ENCODE measurements at places on chromosomes 5 and 9. TPM values are rescaled to one million over a fixed set of nuclear protein-coding genes. Genes with fewer than 3 reads are reported as not detected.

DNA sequence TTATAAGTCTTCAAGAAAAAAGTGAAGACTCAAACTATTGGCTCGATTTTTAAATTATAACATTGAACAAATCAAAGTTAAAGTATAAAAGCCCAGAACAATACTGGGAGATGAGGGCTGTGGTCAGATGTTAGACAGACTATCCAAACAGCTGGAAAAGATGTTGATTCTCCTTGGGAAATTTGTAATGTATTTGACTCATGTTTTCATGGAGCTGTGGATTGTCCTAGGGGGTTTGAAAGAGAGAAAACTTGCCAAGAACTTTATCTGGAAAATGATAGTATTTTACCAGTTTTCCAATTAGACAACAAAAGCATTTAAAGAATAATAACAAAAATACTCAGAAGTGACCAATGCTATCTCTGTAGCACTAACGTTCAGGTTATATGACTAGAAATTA, 339.2 kb downstream of the ARL15 start:
- DNase-seq, result peak; percentile 71

- DNase-seq, result no peak
Measured at GRCh38 chr5:73114044-73114688, 6.2 kb upstream of the TMEM171 start.

The IRGM gene
- not detected for polyA plus RNA-seq

The PDZD2 gene
- 6.1 TPM for polyA plus RNA-seq

GRCh38 chr9:123637945-123638634, 282.1 kb downstream of the CRB2 start:
- DNase-seq, result no peak

DNA sequence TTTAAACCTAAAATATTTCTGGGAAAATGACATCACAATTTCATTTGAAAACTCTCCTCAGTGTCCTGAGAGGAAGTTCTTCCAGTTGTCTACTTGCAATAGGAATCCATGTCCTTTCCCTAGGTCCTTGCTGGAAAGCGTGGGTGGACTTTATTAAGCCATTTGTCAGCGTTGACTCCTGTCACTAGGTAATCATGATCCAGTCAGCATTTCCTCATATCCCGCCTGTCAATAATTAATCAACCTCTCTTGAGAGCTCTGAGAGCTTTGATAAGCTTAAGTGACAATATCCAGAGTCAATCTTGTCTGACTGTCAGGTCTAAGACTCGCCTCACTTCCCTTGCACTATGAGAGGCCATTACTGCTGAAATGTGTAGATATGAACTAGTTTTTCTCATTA, 107.2 kb upstream of the SLIT3 start:
- no peak for DNase-seq

The PROB1 gene
- polyA plus RNA-seq, result 42.6 TPM

The TRIM32 gene
- polyA plus RNA-seq, result 11.6 TPM

The SHOC1 gene
- polyA plus RNA-seq, result 0.11 TPM

DNA sequence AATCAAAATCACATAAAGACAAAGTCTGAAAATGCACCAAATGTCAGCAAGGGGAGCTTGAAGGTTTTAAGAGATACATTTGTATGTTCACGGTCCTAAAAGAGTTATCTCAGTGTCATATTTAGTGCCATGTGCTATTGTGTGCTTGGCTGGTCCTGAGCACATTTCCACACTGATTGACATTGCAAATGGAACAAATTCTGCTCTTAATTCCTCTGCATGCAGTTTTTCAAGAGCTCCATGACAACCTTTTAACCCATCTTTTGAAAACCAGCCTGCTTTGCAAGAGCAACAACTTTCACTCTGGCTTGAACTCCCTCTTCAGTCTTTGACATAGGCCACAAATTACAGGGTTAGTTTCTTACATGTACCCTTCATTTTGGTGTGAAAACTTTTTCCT, 175.4 kb upstream of the ACTBL2 start:
- DNase-seq, result no peak

GRCh38 chr5:40714001-40714400, 34.3 kb downstream of the PTGER4 start:
- DNase-seq, result no peak

GRCh38 chr5:2135354-2135753, 252.6 kb upstream of the IRX4 start:
- no peak for DNase-seq

DNA sequence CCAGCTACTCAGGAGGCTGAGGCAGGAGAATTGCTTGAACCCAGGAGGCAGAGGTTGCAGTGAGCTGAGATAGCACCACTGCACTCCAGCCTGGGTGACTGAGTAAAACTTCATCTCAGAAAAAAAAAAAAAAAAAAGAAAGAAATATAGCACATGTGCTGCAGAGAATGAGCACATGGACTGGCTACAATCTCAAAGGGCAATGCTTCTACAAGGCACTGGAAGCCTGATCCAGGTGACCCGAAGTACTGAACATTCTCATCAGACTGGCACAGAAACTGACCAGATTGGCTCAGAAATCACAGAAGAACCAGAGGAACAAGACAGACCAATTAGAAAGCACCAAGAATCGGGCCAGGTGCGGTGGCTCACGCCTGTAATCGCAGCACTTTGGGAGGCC, 4.8 kb downstream of the DYNC2I2 start:
- no peak for DNase-seq

DNA sequence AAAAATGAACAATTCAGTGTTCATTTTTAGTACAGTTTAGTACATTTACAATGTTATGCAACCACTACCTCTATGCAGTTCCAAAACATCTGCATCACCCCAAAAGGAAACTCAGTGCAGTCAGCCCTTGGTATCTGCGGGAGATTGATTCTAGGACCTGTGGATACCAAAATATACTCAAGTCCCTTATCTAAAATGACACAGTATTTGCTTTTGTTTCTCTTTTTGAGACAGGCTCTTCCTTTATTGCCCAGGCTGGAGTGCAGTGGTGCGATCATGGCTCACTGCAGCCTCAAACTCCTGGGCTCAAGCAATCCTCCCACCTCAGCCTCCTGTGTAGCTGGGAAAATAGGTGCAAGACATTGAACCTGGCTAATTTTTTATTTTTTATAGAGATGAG, 114.0 kb downstream of the PIP5K1B start:
- DNase-seq, result no peak

- no peak for DNase-seq
Measured at GRCh38 chr9:61673664-61674381, 484.0 kb downstream of the SPATA31A7 start.

The DDX4 gene
- 0.06 TPM for polyA plus RNA-seq

GRCh38 chr9:124271660-124272059, 13.9 kb downstream of the NEK6 start:
- no peak for DNase-seq

DNA sequence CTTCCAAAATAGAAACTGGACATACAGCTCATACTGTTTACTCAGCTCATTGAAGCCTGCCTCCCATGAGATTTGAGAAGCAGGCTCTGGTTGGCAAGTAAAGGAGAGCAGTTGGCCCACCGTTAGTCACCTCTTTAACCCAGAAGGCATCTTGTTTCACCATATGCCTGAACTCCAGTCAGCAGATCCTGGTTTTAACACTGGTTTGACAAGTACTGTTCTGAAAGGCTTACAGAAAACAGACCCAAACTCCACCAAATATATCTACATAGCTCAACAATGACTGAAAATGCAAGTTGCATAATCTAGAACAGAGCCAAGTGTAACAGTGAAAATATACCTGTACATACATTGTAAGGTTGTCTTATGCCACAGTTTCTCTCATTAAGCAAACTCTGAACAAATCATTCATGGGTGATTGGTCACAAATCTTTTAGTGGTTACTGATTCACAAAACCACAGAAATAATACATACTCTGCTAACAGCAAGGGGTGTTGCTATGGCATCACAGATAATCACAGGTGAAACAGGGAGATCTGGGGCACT, 198.8 kb downstream of the BNC2 start:
- no peak for DNase-seq

- no peak for DNase-seq
Measured at GRCh38 chr9:109325089-109325488, 4.2 kb upstream of the EPB41L4B start.

GRCh38 chr9:93028448-93029006, 30.0 kb upstream of the SUSD3 start:
- DNase-seq, result no peak

GRCh38 chr9:16442622-16443021, 427.8 kb downstream of the BNC2 start:
- DNase-seq, result no peak

The PCDHB9 gene
- 2.9 TPM for polyA plus RNA-seq

GRCh38 chr9:82680179-82680935, 382.6 kb downstream of the RASEF start:
- DNase-seq, result no peak

The PDE6A gene
- polyA plus RNA-seq, result 0.06 TPM

DNA sequence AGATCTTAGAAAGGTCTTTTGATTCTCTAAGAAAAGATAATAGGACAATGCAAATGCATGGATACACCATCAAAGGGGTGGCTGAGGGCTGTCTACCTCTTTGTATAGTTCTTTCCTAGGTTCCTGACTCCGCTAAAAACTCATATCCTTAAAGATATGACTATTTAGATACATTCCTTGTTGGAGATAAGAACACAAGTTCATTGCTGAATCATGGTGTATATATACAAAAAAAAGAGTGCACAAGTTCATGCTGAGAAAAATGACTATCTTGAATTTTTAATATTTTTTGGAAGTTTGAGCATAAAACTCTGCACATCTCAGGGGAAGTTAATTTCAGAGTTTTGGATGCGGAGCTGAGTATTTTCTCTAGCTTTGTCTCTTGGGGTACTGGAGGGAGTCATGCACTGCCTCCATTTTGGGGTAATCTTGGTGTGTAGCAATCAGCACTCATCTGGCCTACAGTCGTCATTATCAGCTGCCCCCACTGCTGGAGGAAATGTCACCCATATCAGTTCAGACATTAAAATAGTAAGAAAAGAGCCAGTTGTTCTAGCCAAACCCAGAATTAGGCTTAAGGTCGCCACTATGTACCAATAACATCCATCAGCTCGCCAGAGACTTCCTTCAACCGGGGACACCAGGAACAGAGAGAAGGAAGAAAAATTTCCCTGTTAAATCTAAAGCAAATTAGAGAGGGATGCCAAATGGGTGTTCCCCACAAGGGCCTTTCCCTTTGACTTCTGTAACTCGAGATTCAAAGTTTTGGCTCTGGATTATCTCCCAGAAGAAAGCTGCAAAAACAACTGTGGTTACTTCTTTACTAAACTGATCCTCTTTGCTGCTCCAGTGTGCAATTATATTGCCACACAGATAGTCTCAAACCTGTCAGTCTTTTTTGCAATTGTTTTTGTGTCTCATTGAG, 49.0 kb downstream of the PTTG1 start:
- DNase-seq, result peak; percentile 28

The OGN gene
- 374 TPM for polyA plus RNA-seq

- no peak for DNase-seq
Measured at GRCh38 chr9:125239631-125240597, 1.2 kb downstream of the HSPA5 start.

The FOXI1 gene
- polyA plus RNA-seq, result not detected

The RASEF gene
- polyA plus RNA-seq, result 0.43 TPM

GRCh38 chr5:82329393-82329792, 51.2 kb upstream of the RPS23 start:
- DNase-seq, result no peak

The PCDHB2 gene
- 2.2 TPM for polyA plus RNA-seq

The SLC30A5 gene
- polyA plus RNA-seq, result 39.4 TPM

DNA sequence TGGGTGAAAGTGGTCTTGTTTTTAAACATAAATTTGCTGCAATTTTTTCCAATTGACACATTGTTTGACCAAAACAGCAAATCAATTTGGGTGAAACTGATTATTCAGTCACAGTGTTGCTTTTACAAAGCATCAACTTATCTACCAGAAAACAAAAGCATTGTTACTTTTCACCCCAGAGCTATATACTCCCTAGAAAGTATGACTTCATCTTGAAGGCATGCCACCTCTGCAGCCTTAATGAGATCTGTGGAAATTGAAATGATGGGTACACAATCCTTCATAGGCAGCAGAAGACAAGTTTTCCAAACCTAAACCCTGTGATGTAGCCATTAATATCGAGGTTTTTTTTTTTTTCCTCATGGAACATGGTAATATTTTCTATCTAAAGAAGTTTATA, 615.9 kb downstream of the CHSY3 start:
- DNase-seq, result no peak

- DNase-seq, result no peak
Measured at GRCh38 chr5:132013006-132013689, 1.7 kb upstream of the ACSL6 start.

- no peak for DNase-seq
Measured at GRCh38 chr5:204966-205670, 12.8 kb downstream of the CCDC127 start.

DNA sequence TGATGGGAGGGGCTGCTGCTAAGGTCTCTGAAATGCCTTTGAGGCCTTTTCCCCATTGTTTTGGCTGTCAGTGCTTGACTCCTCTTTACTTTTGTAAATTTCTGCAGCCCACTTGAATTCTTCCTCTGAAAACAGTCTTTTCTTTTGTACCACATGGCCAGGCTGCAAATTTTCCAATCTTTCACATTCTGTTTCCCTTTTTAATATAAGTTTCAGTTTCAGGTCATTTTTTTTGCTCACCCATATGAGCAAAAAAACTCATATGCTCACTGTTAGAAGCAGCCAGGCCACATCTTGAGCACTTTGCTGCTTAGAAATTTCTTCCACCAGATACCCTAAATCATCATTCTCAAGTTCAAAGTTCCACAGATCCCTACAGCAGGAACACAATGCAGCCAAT, 234.6 kb upstream of the ADRA1B start:
- DNase-seq, result no peak
